Stimulated activated CD8-positive, alpha-beta memory T cell treated with anti-CD3 and anti-CD28 coated beads, Interleukin-4, amount 100 ng/mL, for 4 hours (primary cell): ENCODE measurements at places on chromosomes 3 and 15.
A peak's percentile ranks its signal among the peaks of the same experiment; 100 is the strongest.

DNA sequence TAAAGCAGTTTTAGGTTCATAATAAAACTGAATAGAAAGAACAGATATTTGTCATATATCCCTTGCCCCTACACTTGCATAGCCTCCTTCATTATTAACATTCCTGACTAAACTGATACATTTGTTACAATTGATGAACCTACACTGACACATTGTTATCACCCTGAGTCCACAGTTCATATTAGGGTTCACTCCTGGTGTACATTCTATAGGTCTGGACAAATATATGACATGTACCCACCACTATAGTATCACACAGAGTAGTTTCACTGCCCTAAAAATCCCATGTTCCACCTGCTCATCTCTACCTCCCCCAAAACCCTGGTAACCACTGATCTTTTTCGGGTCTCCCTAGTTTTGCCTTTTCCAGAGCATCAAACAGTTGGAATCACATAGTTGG lies 13.8 kb downstream of the DCBLD2 start:
- DNase-seq, result no peak

GRCh38 chr3:98807561-98807960 lies 44.4 kb downstream of the ST3GAL6 start:
- DNase-seq, result no peak

DNA sequence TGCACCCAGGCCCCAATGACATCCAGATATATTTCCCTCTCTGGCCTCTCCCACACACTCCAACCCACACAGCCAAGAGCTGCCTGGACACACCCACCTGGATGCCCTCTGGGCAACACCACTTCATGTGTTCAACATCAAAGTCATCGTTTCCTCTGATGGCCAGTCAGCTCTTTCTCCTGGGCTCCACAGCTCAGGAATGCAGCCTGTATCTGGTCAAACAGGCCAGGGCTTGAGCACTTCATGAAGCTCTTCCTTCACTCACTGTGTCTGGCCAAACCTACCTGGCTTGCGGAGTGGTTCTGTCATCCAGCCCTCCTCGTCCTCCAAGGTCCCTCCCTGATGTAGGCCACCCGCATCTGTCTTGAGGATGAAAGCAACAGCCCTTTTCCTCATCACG lies 35.8 kb upstream of the SLC6A11 start:
- no peak for DNase-seq

DNA sequence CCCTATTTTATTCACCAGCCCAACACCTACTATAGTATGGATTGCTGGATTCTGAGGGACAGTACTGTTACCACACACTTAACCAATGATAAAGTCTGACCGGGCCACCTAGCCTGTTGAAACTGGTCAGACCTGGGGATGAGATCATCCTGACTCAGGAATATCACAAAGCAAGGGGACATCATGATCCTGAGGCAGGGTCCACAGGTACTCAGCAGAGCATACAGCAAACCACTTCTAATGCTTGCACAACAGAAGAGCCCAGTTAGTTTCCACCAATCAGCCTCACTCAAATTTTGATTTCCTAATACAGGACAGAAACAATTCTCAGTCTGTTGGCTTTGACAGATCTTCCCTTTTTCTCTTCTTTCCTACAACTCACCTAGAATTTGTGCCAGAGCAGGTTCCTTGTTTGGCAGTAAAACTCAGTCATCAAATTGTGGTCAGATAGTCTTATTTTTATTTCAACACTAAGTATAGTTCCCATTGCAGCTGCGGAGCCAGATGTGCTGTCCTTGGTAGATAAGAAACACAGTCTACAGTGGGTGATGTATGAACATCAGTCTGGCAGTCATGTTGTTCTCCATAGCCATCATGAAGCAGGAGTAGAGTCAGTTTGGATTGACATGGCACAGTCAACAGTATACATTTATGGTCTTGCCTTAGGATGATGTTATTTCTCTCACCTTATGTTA lies 90.1 kb upstream of the PRR23C start:
- no peak for DNase-seq

- no peak for DNase-seq
Observed at GRCh38 chr15:34691034-34691433, 63.8 kb downstream of the GJD2 start.

GRCh38 chr3:126908752-126909275 lies 74.1 kb upstream of the PLXNA1 start:
- no peak for DNase-seq

GRCh38 chr3:39443530-39443929 lies 23.9 kb upstream of the MOBP start:
- no peak for DNase-seq

GRCh38 chr3:159616234-159616825 lies 372.3 kb upstream of the IL12A start:
- DNase-seq, result no peak

DNA sequence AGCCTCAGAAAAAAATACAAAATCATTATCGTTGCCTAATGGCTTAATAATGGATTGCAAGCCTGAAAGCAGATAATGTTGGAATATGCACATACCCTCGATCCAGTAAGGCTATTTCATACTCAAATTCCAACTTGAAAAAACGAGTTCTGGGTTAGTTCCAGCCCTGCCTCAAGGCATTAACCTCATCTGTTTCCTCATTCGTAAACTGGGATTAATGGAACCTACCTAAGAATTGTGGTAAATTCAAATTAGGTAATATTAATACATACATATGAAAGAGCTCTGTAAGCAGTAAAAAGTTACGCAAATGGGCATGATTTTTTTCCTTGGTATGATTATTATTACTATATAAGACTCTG lies 107.5 kb downstream of the SRGAP3 start:
- no peak for DNase-seq

GRCh38 chr15:70863450-70864218 lies 9.7 kb upstream of the LARP6 start:
- no peak for DNase-seq

- no peak for DNase-seq
Observed at GRCh38 chr3:94167796-94168195, 104.9 kb downstream of the NSUN3 start.

- peak; percentile 56 for DNase-seq
Observed at GRCh38 chr3:142148792-142149672, at the start of gene TFDP2. TFDP2 (minus strand) TSS chr3:142149544; CDS start chr3:142101749, 47,795 bp downstream.

DNA sequence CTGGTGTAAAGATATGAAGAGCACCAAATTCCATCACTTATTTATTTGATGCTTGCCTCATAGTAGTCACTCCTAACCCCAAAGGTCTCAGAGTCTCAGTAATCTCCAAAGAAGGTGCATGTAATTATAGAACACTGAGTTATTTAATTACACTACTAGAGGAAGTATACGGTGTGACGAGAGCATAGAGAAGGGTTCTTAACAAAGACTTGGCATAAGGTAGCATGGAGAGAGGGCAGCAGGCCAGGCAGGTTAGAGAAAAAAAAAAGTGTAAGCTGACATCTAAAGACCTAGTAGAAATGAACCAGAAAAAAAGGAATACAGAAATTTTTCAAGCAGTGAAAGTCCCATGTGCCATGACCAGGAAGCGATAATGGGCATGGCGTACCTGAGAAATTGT lies 213.3 kb upstream of the TGFBR2 start:
- no peak for DNase-seq

DNA sequence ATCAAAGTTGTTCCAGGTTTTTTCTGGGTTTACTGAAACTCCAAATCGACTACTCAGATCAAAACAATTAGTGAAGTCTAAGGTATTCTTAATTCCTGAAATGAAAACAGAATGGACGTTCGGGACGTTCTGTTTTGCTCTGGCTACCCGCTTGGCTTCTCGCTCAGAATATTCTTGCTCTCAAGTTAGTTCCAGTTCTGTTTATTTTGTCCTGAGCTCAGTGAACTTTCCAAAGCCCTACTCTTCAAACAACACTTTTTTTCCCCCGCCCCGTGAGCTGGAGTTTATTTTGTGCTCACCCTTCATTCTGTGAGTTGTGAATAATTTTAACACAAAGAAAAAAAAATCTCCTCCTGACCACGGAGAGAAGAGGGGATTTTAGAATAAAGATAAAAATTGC lies 72.6 kb downstream of the SAMMSON start:
- no peak for DNase-seq

GRCh38 chr3:77342027-77342426 lies 302.1 kb downstream of the ROBO2 start:
- DNase-seq, result no peak

DNA sequence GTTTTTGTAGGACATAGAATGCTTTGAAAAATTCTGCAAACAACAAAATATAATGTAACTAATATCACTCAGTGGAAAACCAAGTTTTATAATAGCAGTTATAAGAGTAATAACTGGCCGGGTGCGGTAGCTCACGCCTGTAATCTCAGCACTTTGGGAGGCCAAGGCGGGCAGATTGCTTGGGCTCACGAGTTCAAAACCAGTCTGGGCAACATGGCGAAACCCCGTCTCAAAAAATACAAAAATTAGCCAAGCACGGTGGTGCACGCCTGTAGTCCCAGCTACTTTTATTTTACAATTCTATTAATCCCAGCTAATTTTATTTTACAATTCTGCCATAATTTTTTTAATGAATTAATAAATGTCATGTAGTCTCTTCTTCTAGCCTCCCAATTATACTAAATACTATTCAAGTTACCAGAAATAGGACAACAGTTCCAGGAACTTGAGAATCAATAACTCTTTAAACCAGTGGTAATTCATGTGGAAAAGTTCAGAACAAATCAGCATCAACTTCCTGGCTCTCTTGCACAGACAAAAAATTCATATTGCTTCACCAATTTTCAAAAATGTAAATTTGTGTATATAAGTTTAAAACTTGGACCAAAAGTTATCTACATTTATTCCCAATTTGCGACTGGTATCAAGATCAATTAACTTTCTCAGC lies 2.2 kb downstream of the DENND4A start:
- DNase-seq, result no peak

DNA sequence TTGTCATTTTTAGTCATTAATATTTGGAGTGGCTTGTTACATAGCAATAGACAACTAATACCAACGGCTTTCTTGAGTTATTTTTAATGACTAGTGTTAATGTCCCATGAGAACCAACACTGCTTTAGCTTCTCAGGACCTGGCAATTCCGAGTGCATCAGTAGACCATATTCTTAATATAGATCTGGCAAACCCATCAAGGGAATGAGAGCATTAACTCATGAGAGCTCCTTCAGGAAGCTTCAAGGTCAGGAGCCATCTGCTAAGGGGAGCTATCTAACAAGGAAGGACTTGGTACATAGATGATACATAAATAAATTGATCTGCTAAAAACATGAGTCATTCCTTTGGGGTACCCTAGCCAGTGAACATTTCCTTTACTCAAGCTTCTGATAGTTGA lies 122.6 kb upstream of the EPHA3 start:
- no peak for DNase-seq

GRCh38 chr3:54304877-54305276 lies 182.5 kb downstream of the CACNA2D3 start:
- no peak for DNase-seq

GRCh38 chr15:32098033-32098432 lies 67.7 kb downstream of the CHRNA7 start:
- no peak for DNase-seq

- DNase-seq, result no peak
Observed at GRCh38 chr15:45640616-45641015, 5.8 kb downstream of the SQOR start.

GRCh38 chr3:190345878-190346277 lies 23.6 kb upstream of the CLDN1 start:
- DNase-seq, result no peak

DNA sequence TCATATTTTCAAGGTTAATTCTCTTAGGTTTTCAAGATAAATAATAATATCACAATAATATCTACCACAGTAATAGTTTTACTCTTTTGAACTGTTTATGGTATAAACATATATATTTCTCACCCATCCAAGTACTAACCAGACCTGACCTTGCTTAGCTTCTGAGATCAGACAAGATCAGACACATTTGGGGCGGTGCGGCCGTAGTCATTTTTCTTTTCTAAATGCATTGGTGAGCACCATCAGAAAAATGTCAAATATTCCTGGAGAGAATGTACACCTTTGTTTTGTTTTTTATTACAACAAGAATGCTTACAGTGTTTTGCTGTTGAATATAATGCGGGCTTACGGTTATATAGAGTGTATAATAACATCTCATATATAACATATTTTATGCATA lies 267.8 kb downstream of the ADAMTS17 start:
- DNase-seq, result no peak

- no peak for DNase-seq
Observed at GRCh38 chr15:100757661-100758060, 122.0 kb upstream of the ALDH1A3 start.

GRCh38 chr3:79012530-79012913 lies 755.3 kb downstream of the ROBO1 start:
- DNase-seq, result no peak

DNA sequence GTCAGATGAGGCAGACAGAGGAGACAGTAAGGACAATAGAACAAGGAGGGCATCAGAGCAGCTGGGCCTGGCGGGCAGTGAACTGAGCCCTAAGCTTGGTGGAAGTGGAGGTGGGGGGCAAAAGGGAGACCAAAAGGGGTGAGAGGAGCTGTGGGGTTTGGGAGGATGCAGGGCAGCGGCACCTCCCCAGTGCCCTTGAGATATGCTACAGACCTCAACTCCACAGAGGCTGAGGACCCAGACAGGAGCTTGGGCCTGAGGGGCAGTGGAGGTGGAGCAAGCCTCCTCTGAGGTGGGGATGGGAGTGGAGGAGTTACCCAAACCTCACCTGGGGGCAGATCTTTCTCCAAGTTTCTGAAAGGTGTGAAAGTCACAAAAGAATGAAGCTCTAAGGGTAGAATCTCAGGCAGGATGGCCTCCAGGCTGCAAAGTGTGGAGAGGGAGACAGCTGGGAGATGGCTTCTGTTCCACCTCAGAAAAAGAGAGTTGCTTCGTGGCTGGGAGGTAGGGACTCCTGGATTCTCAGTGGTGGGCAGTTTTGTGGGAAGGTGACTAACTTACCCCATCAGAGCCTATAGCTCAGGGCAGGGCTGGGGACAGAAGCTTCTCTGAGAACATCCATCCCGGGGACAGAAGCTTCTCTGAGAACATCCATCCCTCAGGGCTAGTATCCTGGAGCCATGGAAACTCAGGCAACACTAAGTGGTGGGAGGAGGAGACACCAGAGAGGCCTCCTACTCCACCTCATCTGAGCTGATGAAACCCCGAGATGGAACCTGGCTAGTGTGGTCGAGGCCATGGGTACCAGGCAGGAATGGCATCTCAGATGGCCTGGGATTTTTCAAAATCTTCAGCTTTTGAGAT lies 2.3 kb upstream of the CLK3 start:
- DNase-seq, result no peak

DNA sequence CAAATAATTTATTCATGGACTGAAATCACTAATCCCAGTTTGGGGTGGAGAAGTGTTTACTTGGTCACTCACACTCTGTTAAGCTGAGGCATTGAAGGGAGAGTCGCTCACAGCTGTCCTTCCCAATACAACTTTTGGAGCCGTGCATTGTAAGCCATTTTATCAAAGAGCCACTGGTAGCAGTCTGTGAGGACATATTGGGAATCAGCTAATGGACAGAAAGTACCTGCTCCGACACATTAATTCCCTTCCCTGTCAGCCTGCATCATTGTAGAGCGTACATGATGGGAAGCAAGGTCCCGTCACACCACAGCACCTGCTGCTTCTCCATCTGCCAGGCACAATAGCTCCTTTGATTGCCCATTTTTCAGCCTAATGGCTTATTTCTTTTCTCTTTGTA lies 643.2 kb downstream of the SQOR start:
- no peak for DNase-seq

GRCh38 chr3:194204042-194204987 lies 68.4 kb downstream of the HES1 start:
- no peak for DNase-seq
